T-helper 9 cell (primary cell): ENCODE measurements at places on chromosomes 13 and 19.

DNA sequence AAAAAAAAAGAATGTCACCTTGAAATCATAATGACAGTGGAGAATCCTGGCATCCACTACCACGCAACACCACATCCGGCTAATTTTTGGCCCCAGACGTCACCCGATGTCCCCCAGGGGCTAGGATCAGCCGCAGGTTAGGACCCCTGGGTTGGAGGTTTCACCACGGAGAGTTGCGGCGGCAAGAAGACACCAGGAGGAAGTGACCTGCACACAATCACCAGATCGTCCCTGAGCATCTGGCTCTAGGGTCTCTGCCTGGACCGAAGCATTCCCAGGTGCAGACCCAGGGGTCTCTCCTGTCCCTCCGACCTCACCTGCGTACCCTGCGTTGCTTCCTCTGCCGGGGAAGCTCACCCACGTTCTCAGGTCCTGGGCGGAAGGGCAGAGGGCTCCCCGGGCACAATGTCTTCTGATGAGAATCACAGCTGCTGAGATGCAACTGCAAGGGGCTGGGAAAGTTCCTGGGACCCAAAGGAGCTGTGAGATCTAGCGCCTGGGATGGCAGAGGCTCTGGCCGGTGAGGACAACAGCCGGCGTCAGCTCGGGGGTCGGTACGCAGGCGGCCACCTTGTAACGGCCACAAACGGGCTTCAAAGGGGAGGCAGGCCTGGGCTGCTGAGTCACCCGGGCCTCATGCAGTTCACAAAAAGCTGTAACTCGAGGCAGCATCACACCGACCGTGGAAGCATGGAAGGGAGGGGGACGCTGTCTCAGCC lies 111.2 kb downstream of the GADD45B start:
- DNase-seq, result no peak

GRCh38 chr13:70889163-70889562 lies 780.9 kb upstream of the KLHL1 start:
- no peak for DNase-seq

DNA sequence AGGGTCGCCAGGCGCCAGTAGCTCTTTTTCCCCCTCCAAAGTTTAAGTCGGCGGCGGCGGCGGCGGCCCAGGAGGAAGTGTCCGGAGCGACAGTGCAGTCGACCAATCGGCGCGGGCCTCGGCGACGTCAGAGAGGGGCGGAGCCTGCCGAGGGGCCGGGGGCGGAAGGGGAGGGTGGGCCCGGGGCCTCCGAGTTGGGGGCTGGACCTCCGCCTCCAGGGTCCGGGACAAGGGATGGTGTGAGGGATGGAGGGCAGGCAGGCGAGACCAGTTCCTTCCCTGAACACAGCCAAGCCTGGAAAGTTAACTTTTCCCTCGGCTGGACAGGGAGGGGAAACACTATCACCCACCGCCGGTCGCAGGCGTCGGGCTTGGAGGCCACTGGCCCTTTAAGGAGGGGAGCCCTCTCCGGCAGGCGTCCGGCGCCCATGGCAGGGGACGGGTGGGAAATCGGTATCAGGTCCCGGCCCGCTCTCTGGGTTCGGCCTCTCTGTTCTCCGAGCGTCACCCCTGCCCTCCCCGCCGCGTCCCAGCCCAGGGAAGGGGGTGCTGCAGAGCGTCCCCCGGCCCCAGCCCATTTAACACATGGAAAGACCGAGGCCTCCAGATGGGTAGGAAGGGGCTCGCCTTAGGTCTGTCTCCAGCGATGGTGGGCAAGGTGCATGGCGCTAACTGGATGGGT lies at the start of gene PRKD2:
TSS of gene PRKD2 (minus strand) at position 81 of the 682 bp plus-strand sequence. CDS start 744 bp downstream, outside the sequence.
- DNase-seq, result peak; percentile 86

DNA sequence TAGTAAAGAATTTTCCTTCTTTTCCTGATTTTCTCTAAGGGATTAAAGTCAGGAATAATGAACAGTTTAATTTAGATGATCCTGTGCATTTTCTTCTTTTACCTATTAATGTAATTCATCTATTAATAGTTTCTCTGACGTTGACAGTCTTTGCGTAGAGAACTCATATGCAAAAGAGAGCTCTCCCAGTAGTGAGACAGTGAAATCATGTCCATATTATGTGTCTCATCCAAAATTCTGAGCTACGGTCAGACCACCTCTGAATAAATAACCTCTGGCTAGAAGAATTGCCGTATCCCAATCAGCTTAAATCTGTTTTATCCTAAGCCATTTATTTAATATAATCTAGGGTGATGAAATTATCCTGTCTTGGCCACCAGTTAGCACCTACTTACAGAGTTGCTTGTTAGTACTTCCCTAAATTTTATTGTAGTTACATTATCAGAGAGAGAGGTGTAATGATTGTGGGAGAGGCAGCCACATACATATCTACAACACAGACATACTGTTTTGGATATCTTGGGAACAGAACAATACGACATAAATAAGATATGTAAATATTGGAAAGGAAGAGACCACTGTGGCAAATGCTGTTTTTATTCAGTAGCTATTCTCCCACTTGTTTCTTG lies 30.7 kb downstream of the PDS5B start:
- no peak for DNase-seq

DNA sequence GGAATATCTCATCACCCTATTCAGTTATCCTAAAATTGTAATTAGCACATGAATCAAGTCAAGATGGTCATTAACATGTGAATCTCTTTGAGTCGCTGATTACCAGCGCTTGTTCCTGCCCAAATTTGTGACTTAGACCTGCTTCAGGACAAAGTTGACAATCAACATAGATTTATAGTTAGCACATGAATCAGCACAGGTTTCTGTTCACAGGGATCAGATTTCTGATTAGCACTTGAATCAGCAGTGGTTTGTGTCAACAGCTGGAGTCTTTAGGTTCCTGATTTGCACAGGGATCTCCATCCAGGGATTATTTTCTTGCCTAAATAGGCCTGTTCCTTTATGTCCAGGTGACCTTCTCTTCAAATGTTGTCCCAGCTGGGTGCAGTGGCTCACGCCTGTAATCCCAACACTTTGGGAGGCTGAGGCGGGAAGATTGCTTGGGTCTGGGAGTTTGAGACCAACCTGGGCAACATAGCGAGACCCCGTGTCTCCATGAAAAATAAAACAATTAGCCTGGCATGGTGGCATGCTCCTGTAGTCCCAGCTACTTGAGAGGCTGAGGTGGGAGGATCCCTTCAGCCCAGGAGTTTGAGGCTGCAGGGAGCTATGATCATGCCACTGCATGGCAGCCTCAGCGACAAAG lies 3.8 kb upstream of the LRFN3 start:
- DNase-seq, result no peak

DNA sequence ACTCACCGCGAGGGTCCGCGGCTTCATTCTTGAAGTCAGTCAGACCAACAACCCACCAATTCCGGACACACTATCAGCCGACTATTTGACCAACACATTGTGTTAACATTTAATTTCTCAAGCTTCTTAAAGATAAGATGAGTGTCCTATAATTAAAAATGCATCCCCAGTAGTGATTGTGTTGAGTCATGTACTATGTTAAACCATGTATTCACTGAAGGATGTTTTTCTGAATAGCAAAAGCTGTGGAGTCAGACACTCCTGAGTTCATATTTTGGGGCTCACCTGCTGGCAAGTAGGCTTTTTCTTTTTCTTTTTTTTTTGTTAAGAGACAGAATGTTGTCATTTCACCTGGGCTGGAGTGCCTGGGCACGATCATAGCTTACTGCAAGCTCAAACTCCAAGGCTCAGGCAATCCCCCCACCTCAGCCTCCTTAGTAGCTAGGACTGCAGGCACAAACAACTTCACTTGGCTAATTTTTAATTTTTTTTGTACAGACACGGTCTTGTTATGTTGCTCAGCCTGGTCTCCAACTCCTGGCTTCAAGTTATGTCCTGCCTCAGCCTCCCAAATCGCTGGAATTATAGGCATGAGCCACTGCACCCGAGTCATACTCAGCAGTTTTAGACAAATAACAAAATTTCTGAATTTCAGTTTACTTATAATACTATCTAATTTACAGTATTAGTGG lies 606.9 kb downstream of the PCDH9 start:
- DNase-seq, result no peak

- DNase-seq, result no peak
Observed at GRCh38 chr19:54408456-54409026, 6.7 kb upstream of the TTYH1 start.

DNA sequence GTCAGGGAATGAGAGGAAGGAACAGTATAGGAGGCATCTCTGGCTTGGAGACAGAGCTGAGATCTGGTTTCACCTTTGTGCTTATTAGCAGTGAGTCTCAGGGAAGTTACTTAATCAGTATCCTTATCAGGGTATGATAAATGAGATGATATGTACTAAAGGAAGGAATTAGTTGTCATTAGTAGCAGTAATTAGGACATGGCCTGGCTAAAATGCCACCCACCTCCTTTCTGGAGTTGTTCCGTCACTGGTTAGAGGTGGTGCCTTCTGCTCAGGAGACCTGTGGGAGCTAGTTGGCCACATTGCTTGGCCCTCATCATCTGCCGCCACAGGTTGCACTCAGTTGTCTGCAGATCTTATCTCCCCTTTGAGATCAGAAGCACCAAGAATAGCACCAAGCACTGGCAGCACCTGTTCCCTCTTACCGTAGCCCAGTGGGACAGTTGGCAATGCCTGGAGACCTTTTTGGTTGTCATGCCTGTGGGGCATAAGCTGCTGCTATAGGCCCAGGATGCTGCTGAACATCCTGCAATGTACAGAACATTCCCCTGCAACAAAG lies 4.7 kb downstream of the GPATCH1 start:
- no peak for DNase-seq

- DNase-seq, result no peak
Observed at GRCh38 chr13:110912651-110913051, 2.2 kb downstream of the ANKRD10 start.

- DNase-seq, result no peak
Observed at GRCh38 chr19:33557720-33558119, 36.1 kb upstream of the PEPD start.

- DNase-seq, result no peak
Observed at GRCh38 chr19:15291548-15292021, 40.8 kb downstream of the BRD4 start.

DNA sequence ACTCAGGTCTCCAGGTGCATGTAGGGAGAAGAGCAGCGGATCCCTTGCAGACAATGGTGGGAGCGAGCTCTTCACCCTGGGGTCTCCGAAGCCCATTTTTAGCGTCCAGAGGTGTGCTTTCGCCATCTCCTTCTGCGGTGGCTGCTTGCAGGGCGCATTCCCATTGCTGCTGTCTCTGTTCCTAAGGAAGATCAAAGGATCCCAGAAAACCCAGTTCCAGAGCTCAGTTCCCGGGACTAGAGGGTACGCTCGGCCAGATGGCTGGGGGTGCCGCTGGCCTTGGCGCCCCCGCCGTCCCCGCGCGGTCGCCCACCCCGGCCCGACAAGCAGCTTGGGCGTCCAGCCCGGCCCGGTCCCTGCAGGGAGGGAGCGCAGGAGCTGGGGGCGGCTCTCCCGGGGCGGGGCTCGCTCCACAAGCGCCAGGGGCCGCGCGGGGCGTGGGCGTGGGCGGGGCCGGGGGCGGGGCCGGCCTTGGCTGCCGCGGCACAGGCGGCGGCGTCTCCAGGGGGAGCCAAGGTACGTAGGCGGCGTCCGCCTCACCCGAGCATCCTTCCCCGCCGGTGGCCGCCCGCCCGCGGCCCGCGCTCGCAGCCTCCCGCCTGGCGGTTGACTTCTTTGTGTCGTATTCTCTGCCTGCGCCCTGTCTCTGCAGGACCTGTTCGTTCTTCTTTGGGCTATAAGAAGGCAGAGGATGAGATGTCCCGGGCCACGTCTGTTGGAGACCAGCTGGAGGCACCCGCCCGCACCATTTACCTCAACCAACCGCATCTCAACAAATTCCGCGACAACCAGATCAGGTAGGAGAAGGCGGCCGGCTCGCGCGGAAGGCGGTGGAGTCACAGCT lies 96.8 kb downstream of the ATP8A2 start:
- DNase-seq, result no peak

DNA sequence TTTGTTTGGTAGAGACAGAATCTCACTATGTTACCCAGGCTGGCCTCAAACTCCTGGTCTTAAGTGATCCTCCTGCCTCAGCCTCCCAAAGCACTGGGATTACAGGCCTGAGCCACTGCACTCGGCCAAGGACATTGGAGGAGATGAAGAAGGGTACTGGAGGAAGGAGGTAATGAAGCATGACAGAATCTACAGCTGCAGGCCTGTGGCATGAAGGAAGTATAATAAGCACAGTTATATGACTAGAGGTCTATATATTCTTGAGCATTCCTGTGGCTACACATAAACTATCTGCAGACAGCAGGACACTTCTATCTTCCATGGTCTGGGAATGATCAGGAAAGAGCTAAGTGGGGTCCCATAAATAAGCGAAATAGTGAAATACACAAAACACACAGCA lies 18.2 kb downstream of the ZNF565 start:
- DNase-seq, result no peak

GRCh38 chr13:30022796-30023195 lies 172.4 kb upstream of the UBL3 start:
- DNase-seq, result no peak
